ENCODE measurements at places on chromosomes 3 and 15.

GRCh38 chr15:95019907-95020306 lies 788.5 kb downstream of the MCTP2 start:
- DNase-seq: no peak

- DNase-seq: no peak
Measured at GRCh38 chr3:8784676-8785435, 15.4 kb upstream of the OXTR start.

DNA sequence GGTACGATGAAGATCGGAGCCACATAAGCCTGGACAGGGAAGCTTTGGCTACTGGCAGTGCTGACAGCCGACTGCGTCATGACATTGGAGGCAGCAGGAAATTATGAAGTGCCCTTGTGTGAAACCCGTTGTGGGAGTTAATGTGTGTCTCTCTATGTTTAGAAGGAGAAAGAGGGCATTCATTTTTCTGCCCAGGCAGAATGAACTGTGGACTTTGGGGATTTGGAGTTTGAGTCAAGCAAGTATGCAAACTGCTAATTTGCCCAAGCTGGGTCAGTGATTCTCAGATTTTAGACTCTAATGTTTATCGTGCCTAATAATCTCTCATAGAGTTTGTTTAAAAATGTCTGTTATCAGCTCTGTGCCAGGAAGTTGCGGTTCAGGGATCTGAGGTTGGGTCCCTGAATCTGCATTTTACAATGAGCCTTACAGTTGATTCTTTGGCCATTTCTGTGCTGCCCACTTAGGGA lies 5.6 kb downstream of the CTXND1 start:
- DNase-seq: no peak

GRCh38 chr3:111284503-111285183 lies 213.0 kb downstream of the NECTIN3 start:
- no peak for DNase-seq

GRCh38 chr15:45527086-45527485 lies 4.5 kb upstream of the SLC30A4 start:
- DNase-seq: no peak

Measured in fibroblast of skin of left biceps (primary cell).